Stimulated activated CD4-positive, alpha-beta T cell treated with anti-CD3 and anti-CD28 coated beads, Interleukin-1b, Interleukin-23, amount 100 ng/mL, for 48 hours (primary cell): ENCODE measurements at places on chromosomes 12 and 14.

- DNase-seq = peak; percentile 48
Observed at GRCh38 chr12:54294152-54294952, 6.5 kb downstream of the NFE2 start.

GRCh38 chr12:95641299-95641952, 90.2 kb upstream of the USP44 start:
- DNase-seq = no peak

- no peak for DNase-seq
Observed at GRCh38 chr12:96045566-96045965, 10.2 kb upstream of the LTA4H start.

DNA sequence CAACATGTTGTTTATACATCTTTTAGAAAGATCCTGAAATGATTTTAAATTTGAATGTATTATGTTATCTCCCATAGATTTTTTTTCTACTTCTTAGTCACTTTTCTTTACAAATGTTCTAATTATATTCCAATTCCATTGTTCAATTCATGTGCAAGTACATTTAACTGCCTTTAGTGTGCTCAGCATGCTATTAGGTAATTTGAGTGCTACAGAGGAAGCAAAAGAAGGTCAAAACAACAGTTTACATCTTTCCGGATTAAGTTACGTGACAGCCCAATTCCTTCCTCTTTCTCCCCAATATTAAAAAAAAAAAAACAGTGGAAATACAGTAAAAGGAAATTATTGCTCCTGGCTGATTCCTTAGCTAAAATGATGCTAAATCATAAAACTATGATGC, 98.3 kb downstream of the RTN1 start:
- no peak for DNase-seq
